ENCODE measurements at places on chromosomes 7 and 10.

- DNase-seq, result no peak
These were observed 12.3 kb downstream of the ELN start for GRCh38 chr7:74040101-74040790.

- no peak for DNase-seq
These were observed 4.0 kb downstream of the BRAF start for GRCh38 chr7:140920745-140921144.

DNA sequence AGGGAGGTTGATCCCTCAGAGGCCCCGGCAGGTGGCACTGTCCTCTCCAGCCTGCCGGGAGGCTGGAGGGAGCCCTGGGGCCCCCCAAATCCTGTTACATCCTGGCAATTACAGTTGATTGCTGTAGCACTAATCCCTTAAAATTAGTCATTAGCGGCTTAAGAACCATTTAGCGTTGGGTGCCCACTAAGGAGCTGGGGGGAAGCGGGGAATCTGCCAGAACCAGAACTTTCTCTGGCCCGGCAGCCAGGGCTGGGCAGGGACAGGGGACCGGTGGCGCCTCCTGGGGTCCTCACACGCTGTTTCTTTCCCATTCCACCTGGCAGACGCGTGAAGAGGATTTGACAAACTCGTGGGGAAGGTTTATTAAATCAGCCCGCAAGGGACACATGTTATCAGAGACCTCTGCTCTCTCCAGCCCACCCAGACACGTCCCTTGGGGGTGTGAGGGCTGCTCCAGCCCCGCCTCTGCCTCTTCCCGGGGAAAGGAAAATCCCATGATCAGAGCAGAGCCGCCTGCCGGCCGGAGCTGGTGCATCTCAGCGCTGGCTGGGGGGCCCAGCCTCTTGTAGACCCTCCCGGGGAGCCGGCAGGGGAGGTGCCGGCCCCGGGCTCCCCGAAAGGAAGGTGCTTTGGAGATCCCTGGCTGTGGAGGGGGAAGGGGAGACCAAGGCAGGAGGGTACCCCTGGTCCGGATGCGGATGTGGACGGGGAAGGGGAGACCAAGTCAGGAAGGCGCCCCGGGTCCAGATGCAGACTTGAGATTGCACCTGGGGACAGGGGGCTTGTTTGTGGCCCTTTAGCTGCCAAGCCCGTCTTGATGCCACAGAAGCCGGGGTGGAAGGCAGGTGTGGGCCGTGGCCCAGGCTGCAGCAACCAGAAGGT, 142.7 kb downstream of the ELFN1 start:
- no peak for DNase-seq

GRCh38 chr10:10975647-10976046, 42.0 kb upstream of the CELF2 start:
- DNase-seq, result no peak

GRCh38 chr10:84238909-84239308, 2.4 kb downstream of the LRIT1 start:
- no peak for DNase-seq

- no peak for DNase-seq
These were observed 1.0 kb downstream of the ACSL5 start for GRCh38 chr10:112374724-112375541.

- no peak for DNase-seq
These were observed 309.6 kb upstream of the PRKCQ start for GRCh38 chr10:6889718-6890117.

DNA sequence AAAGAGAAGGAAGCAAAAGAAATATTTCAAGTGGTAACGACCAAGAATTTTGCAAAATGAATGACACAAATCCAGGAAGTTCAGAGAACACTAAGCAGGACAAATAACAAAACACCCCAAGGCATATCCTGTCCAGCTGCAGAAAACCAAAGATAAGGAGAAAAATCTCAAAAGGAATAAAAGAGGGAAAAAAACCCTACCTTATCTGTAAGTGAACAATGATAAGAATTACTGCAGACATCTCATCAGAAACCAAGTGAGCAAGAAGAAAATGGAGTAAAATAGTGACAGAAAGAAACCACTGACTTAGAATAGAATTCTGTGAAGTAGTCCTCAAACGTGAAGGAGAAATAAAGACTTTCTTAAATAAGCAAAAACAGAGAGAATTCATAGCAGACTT, 21.8 kb downstream of the CARD11 start:
- no peak for DNase-seq

DNA sequence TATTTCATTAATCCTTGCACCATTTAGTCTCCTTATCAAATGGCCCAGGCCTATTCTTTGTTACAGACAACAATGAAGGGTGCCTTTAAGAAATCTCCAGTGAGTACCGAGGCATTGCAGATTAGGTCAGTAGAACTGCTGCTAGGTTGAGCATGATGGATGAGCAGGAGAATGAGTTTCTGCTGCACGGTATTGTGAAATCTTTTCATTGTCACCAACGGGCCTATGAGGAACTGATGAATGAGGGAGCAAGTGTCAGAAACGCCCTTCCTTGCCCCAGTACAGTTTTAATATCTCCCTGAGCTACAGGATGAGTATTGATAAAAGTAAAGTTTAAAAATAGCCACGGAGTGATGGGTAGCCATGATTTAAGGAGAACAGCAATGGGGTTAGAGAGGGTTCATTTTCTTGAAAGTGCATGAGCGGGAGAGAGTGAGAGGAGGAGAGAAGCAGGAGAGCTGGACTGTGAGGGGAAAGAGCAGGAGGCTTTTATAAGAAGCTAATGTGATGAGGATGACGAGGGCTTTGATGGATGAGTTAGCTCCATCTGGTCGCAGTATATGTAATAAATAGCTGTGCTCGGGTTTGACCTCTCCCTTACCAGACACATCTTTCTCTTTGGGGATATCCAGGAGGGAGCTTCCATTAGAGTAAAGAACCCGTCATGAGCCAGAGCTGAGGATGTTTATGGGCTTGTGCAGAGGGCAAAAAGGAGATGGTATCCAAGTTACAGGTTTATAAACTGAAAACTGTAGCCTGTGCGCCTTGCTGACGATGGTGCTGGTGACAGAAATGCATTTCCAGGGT, 526.1 kb downstream of the LRMDA start:
- no peak for DNase-seq

- DNase-seq, result no peak
These were observed 1.1 kb downstream of the JMJD1C start for GRCh38 chr10:63464402-63465292.

Measured in COR-L47 (cell line).